ENCODE measurements at places on chromosomes 6 and 20.

DNA sequence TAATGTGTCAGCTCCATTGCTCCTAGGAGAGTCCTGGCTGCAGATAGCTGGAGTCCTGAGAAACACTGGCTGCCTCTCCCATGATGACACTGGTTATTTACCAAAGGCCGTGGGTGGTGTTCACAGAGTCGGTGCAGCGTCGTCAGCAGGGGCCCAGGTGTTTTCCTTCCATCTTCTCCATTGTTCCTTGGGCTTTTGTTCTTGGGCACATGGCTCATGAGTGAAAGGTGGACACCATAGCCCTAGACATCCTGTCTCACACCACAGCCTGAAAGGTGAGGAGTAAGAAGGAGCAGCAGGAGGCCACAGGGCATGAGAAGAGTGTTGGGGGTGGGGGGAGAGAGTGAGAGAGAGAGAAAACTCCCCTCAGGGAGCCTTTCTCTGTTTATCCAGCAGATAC lies 9.1 kb downstream of the CST5 start:
- no peak for DNase-seq

GRCh38 chr6:26556263-26557070 lies 18.3 kb downstream of the HMGN4 start:
- DNase-seq, result peak; percentile 18

- DNase-seq, result no peak
Measured at GRCh38 chr6:128882991-128883611, at the start of gene LAMA2. LAMA2 (plus strand) TSS chr6:128883138; CDS start chr6:128883246, 108 bp downstream.

GRCh38 chr20:57346477-57346876 lies 4.6 kb upstream of the RAE1 start:
- peak; percentile 4 for DNase-seq

- no peak for DNase-seq
Measured at GRCh38 chr6:168109171-168109570, 30.2 kb upstream of the FRMD1 start.
